ENCODE measurements at places on chromosomes 6 and 20. TPM values are rescaled to one million over a fixed set of nuclear protein-coding genes. Genes with fewer than 3 reads are reported as not detected.

Gene TMEM217
- total RNA-seq = 1.4 TPM

DNA sequence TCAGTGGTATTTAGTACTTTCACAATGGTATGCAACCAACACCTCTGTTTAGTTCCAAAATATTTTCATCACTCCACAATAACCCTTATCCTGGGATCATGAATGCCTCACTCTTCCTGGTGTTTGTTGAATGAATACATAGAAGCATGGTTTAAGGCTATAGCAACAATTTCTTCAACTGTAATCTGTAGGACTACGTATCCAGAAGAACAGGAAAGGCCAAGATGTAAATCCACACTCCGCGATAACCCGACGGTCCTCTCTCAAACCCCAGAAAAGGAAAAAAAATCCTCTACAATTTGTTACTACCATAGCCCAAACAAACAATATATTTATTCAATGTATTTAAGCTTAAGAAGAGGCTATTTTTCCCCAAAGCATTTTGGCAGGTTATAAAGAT lies 141.4 kb upstream of the SALL4 start:
- H3K27ac ChIP-seq = no peak overlapping the region
- no peaks in the 10 kb centered on the region for H3K27me3 ChIP-seq
- H3K4me3 ChIP-seq = no peak overlapping the region

DNA sequence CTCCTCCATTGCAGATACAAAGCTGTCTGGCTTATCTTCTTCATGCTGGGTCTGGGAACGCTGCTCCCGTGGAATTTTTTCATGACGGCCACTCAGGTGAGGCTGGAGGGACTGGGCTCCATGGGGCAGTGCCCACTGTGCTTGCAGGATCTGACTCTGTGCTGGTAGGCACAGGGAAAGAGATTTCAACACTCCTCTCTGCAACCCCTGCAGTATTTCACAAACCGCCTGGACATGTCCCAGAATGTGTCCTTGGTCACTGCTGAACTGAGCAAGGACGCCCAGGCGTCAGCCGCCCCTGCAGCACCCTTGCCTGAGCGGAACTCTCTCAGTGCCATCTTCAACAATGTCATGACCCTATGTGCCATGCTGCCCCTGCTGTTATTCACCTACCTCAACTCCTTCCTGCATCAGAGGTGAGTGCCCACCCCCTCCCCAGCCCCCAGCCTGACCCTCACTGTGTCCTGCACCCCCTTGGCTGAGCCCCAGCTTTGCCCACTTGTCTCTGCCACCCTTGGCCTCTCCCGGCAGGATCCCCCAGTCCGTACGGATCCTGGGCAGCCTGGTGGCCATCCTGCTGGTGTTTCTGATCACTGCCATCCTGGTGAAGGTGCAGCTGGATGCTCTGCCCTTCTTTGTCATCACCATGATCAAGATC lies 6.1 kb downstream of the SLC29A1 start:
- peaks cover 6% of the 10 kb centered on the region for H3K4me1 ChIP-seq
- no peak overlapping the region for H3K4me3 ChIP-seq
- peaks cover 2% of the 10 kb centered on the region for H3K36me3 ChIP-seq
- no peak overlapping the region for H3K27ac ChIP-seq
- DNase-seq = no peak
- H3K27me3 ChIP-seq = no peaks in the 10 kb centered on the region

DNA sequence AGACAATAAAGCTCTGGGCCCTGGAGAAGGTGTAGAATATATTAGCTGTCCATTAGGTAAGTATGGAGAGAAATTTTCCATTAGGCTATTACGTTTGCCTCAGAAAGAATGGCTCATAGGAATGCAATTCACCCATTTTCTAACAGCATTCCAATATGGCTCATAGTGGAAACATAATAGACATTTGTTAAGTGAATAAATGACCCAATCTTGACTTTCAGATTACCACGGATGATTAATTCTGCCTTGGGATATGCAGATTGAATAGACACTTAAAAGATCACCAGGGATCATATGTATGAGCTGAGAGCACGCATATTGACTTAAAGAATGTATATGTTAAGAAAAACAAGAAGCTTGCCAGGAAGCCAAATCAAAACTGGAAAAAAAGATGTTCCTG lies 209.1 kb upstream of the CDYL start:
- H3K4me1 ChIP-seq = peaks cover 4% of the 10 kb centered on the region
- no peak overlapping the region for H3K4me3 ChIP-seq
- no peaks in the 10 kb centered on the region for H3K27me3 ChIP-seq
- no peak overlapping the region for H3K27ac ChIP-seq
- H3K36me3 ChIP-seq = no peaks in the 10 kb centered on the region

GRCh38 chr6:140271759-140272377 lies 897.4 kb upstream of the CITED2 start:
- no peak overlapping the region for H3K4me3 ChIP-seq
- no peaks in the 10 kb centered on the region for H3K27me3 ChIP-seq
- DNase-seq = no peak

Gene SUPT3H
- total RNA-seq = 4.2 TPM

Gene ZBTB46
- total RNA-seq = 15.3 TPM

DNA sequence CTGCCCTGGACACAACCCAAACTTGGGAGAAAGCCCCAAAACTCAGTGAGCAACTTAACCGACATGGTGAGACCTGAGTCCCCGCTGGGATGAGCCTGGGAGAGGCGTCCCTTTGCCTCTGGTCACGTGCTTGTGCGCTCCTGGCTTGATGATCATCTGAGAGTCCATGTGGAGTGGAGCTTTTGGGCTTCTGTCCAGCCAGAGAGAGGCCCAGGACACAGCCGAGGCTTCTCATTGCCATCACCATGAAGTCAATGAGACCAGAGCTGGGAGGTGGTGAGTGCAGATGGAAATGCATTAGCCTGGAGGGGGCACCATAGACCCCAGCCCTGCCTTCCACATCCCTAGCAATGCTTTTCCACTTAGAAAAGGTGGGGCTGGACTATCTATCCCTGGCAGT lies 250.0 kb downstream of the SLC24A3 start:
- no peak overlapping the region for H3K27ac ChIP-seq
- no peaks in the 10 kb centered on the region for H3K4me1 ChIP-seq
- H3K36me3 ChIP-seq = no peaks in the 10 kb centered on the region
- no peak overlapping the region for H3K4me3 ChIP-seq
- DNase-seq = no peak
- H3K27me3 ChIP-seq = no peaks in the 10 kb centered on the region

GRCh38 chr20:12067686-12068085 lies 150.0 kb downstream of the BTBD3 start:
- 0 out of 2 replicates have a peak, but pooled peaks cover 2% of the 10 kb centered on the region for H3K4me1 ChIP-seq
- H3K27ac ChIP-seq = no peak overlapping the region
- H3K27me3 ChIP-seq = no peaks in the 10 kb centered on the region
- no peaks in the 10 kb centered on the region for H3K36me3 ChIP-seq
- no peak for DNase-seq

- no peaks in the 10 kb centered on the region for H3K27me3 ChIP-seq
- no peak for DNase-seq
- H3K36me3 ChIP-seq = no peaks in the 10 kb centered on the region
- H3K27ac ChIP-seq = no peak overlapping the region
These were observed 15.6 kb downstream of the SLC13A3 start for GRCh38 chr20:46635514-46636136.

GRCh38 chr6:41939848-41940758 lies 1.5 kb downstream of the CCND3 start:
- peak overlapping the region; percentile 84 for H3K4me3 ChIP-seq
- peaks cover 30% of the 10 kb centered on the region for H3K4me1 ChIP-seq

GRCh38 chr6:42690151-42690702 lies 32.2 kb downstream of the PRPH2 start:
- peaks cover 15% of the 10 kb centered on the region for H3K4me1 ChIP-seq
- no peak overlapping the region for H3K4me3 ChIP-seq
- H3K36me3 ChIP-seq = peaks cover 28% of the 10 kb centered on the region

- H3K36me3 ChIP-seq = no peaks in the 10 kb centered on the region
- H3K27ac ChIP-seq = no peak overlapping the region
- H3K4me3 ChIP-seq = no peak overlapping the region
These were observed 86.7 kb upstream of the NEDD9 start for GRCh38 chr6:11318835-11319813.

GRCh38 chr6:17059022-17059421 lies 42.8 kb upstream of the STMND1 start:
- no peaks in the 10 kb centered on the region for H3K27me3 ChIP-seq
- no peaks in the 10 kb centered on the region for H3K36me3 ChIP-seq
- DNase-seq = no peak
- H3K27ac ChIP-seq = no peak overlapping the region
- H3K4me1 ChIP-seq = no peaks in the 10 kb centered on the region
- H3K4me3 ChIP-seq = no peak overlapping the region

DNA sequence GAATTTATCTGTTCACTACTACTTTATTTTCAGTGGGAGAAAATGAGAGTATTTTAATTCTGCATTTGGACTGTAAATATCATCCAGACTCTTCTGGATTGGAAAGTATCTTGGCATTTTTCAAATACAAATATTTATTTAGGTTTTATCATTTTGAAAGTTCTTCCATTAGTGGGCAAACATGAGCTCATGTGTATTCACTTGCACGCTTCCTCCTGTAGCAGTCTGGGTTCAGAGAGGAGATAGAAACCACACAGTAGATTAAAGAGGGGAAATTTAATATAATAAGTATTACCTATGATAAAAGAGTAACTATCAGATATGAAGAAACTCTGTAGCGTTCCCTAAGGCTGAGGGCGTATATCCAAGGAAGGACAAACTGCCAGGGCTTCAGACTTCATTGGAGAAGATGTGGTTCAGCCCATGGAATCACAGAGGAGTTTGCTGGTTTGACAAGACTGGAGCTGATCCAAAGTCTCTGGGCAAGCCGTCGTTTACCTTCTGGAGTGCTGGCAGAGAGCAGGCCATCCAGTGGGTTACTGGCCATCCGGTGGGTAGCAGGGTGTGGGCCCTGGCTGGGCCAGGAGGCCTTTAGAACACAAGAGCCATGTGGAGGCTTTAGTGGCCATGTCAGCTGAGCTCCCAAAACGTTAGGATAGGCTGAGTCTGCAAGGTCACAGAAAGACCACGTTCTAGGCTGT lies 44.3 kb downstream of the KCNS1 start:
- no peak overlapping the region for H3K27ac ChIP-seq
- no peak for DNase-seq
- peaks cover 3% of the 10 kb centered on the region for H3K36me3 ChIP-seq
- no peak overlapping the region for H3K4me3 ChIP-seq

GRCh38 chr6:28657769-28658465 lies 132.2 kb downstream of the GPX5 start:
- H3K27me3 ChIP-seq = peaks cover 3% of the 10 kb centered on the region
- H3K4me1 ChIP-seq = no peaks in the 10 kb centered on the region
- DNase-seq = peak; percentile 69
- H3K36me3 ChIP-seq = no peaks in the 10 kb centered on the region
- no peak overlapping the region for H3K27ac ChIP-seq

GRCh38 chr6:153698637-153699036 lies 340.4 kb upstream of the OPRM1 start:
- H3K4me1 ChIP-seq = no peaks in the 10 kb centered on the region
- DNase-seq = no peak
- no peaks in the 10 kb centered on the region for H3K36me3 ChIP-seq
- no peak overlapping the region for H3K27ac ChIP-seq
- no peak overlapping the region for H3K4me3 ChIP-seq
- no peaks in the 10 kb centered on the region for H3K27me3 ChIP-seq

DNA sequence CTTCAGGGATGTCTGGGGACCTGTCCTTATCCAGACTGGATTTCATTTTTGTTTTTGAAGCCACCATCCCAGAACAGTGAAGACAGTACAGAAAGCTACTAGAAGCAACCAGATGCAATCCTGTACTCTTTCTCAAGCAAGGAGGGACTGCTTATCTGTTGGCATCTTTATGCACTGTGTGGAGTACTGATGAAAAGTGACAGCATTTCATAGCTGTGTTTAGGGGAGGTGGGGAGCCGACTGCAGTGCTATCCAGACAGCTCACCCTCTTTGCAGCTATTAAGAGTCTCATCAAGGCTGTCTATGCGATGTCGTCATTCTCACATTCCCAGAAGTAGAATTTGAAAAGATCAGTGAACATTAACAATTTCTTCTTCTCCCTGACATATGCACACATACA lies 5.5 kb downstream of the ZDHHC14 start:
- no peaks in the 10 kb centered on the region for H3K4me1 ChIP-seq
- H3K27me3 ChIP-seq = no peaks in the 10 kb centered on the region
- H3K36me3 ChIP-seq = no peaks in the 10 kb centered on the region
- H3K27ac ChIP-seq = no peak overlapping the region
- H3K4me3 ChIP-seq = no peak overlapping the region

Gene TTLL9
- not detected for total RNA-seq

DNA sequence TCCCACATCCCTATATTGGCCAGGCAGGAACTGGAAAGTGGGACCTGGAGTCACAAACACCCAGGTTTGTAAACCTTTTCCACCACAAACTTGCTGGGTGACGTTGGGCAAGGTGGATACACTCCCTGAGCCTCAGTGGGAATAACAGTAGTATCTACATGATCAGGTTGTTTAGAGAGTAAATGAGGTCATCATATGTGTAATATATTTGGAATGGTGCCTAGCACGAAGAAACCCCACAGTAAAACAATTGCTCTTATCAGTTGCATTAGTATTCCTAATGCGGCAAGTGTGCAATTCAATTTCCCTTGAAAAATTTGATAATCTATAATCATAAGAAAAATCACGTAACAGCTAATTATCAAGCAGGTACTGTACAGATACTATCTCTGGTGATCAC lies 51.9 kb downstream of the HIVEP2 start:
- H3K4me3 ChIP-seq = no peak overlapping the region
- H3K27ac ChIP-seq = no peak overlapping the region
- peak; percentile 86 for DNase-seq

DNA sequence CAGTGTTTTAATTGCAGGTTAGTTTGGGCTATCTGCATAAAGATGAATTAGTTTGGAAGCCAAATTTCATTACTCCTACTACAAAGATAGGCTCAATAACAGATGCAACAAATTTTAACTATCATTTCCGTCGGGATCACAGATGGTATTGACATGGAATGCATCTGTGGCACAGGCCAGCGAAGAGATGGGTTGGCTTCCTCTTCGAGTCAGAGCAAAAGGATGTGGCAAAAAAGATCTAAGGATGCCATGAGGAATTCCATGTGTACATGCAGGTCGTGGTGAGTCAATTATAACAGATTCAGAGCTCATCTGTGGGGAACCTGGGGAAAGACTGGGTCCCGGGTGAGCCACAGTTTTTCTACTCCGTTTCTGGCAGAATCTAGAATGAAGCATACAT lies 83.0 kb upstream of the CITED2 start:
- H3K27me3 ChIP-seq = no peaks in the 10 kb centered on the region
- no peak overlapping the region for H3K4me3 ChIP-seq
- peaks cover 2% of the 10 kb centered on the region for H3K4me1 ChIP-seq
- peak; percentile 21 for DNase-seq
- no peaks in the 10 kb centered on the region for H3K36me3 ChIP-seq

DNA sequence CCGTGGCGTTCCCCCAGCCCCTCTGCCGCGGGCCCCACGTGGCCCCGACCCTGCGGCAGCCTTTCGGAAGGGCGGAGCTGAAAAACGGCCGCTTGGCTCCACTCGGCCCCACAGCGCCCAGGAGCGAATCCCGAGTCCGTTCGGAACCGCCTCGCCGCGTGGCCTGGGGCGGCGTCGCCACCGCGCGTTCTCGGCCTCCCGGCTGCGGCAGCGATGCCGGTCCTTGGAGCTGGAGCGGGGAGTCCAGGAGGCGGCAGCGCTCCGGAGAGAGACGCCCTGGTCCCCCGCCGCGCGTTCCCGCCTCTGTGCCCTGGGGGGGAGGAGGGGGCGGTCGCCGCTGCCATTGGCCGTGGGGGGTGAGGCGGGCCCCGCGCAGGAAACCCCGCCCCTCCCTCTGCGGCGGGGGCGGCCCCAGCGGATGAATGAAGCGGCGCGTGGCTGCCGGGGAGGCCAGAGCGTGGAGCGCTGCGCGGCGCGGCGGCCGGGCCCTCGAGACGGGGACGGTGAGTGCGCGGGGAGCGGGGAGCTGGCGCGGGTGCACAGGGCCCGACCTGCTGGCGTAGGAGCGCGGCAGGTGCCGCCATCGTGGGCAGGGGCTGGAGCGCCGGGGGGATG lies at the start of gene SLCO4A1:
Gene SLCO4A1, plus strand, starts transcription at position 453 of the 615 bp plus-strand sequence. CDS start 13,952 bp downstream, outside the sequence.
- H3K4me1 ChIP-seq = peaks cover 1% of the 10 kb centered on the region
- peaks cover 56% of the 10 kb centered on the region for H3K27me3 ChIP-seq
- peak; percentile 44 for DNase-seq
- H3K4me3 ChIP-seq = peak within 1 kb of the TSS; percentile 49
- H3K36me3 ChIP-seq = no peaks in the 10 kb centered on the region
- H3K27ac ChIP-seq = no peak within 1 kb of the TSS

Measured in IMR-90 (cell line).